Osteoblast (primary cell): ENCODE measurements at places on chromosomes 6 and 20.

- no peak overlapping the region for H3K4me3 ChIP-seq
- no peaks in the 10 kb centered on the region for H3K36me3 ChIP-seq
- DNase-seq, result no peak
- H3K4me1 ChIP-seq, result no peaks in the 10 kb centered on the region
- H3K27ac ChIP-seq, result no peak overlapping the region
- H3K27me3 ChIP-seq, result no peaks in the 10 kb centered on the region
Observed at GRCh38 chr6:38179300-38179699, 359.8 kb downstream of the ZFAND3 start.

DNA sequence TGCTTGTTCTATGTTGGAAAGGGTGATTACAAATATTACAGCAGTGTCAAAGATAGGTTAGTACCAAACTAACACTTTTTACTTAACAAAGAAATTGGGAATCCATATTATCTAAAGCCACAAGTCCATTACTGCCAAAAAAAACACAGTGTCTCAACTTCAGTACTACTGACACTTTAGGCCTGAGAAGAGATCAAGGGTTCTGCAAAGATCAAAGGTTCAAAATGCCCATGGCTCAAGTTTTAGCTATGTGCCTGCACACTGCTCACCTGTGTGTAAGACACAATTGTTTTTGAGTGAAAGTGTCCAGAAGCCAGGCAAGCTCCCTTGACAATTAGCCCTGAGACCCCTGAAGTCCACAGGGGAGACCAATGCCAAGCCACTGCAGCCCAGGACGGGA is 132.6 kb downstream of the ZMYND8 start:
- H3K27ac ChIP-seq, result no peak overlapping the region
- H3K4me1 ChIP-seq, result no peaks in the 10 kb centered on the region
- H3K27me3 ChIP-seq, result no peaks in the 10 kb centered on the region
- peaks cover 60% of the 10 kb centered on the region for H3K36me3 ChIP-seq

- DNase-seq, result no peak
- no peak overlapping the region for H3K4me3 ChIP-seq
- H3K36me3 ChIP-seq, result no peaks in the 10 kb centered on the region
- no peak overlapping the region for H3K27ac ChIP-seq
Observed at GRCh38 chr20:55668631-55669030, 336.7 kb downstream of the CBLN4 start.

DNA sequence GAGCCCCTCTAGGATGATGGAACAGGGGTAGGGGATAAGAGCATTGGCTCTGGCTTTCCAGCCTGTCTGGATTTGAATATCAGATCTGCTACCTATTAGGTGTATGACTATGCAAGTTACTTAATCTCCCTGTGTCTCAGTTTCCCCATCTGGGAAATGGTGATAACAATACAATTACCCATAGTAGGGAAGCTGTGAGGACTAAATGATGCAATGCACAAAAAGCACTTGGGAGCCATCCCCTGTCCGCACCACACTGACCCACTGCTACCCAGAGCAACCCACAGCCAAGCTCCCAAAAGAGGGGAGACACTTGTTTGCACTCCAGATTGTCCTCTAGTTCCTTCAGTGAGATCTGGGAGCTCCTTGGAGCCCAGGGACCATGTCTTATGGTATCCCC is 30.1 kb downstream of the C6orf132 start:
- H3K4me1 ChIP-seq, result peaks cover 8% of the 10 kb centered on the region
- no peak overlapping the region for H3K27ac ChIP-seq
- no peaks in the 10 kb centered on the region for H3K36me3 ChIP-seq
- no peaks in the 10 kb centered on the region for H3K27me3 ChIP-seq

DNA sequence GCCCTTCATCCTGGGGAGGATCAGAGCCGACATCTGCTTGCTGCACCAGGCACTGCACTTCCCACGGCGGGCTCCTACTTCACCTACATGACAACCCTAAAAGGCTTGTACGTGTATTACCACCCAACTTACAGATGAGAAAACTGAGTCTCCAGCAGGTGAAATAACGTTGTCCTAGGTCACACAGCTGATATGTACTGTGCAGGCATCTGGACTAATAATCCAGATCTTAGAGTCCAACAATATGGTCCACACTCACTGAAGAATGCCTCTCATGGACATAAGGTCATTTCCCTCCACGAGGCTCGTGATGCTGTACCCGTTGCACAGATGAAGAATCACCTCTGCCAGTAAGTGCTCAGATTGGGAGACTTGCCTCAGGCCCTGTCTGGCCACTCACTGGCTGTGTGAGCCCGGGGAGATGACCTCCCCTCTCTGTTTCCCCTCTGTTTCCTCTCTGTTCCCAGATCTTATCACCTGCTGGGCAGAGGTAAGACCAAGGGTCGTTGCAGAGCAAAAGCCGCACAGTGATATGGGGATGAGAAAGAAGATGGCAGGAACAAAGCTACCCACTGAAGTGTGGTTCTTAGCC is 32.1 kb downstream of the TGM2 start:
- DNase-seq, result no peak
- peaks cover 34% of the 10 kb centered on the region for H3K4me1 ChIP-seq
- H3K27ac ChIP-seq, result no peak overlapping the region
- peaks cover 98% of the 10 kb centered on the region for H3K36me3 ChIP-seq

DNA sequence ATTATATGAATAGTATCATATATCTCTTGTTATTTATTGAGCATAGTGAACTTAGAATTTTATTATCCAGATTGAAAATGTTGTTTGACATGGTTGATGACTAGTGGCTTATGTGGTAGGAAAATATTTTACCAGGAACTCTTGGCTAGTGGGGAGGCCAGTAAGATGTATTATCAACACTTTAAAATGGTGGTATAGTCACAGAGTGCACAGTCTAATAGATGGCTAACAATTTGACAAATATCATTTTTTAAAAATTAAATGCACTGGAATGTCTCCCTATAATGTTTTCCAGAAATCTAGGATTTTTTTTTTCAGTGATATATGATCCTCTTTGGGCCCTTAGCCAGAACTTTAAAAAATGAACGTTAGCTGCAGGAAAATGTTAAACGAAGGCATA is 26.9 kb upstream of the EYA4 start:
- H3K27ac ChIP-seq, result no peak overlapping the region
- DNase-seq, result no peak
- H3K36me3 ChIP-seq, result no peaks in the 10 kb centered on the region
- H3K4me1 ChIP-seq, result no peaks in the 10 kb centered on the region
- H3K4me3 ChIP-seq, result no peak overlapping the region
- peaks cover 2% of the 10 kb centered on the region for H3K27me3 ChIP-seq

DNA sequence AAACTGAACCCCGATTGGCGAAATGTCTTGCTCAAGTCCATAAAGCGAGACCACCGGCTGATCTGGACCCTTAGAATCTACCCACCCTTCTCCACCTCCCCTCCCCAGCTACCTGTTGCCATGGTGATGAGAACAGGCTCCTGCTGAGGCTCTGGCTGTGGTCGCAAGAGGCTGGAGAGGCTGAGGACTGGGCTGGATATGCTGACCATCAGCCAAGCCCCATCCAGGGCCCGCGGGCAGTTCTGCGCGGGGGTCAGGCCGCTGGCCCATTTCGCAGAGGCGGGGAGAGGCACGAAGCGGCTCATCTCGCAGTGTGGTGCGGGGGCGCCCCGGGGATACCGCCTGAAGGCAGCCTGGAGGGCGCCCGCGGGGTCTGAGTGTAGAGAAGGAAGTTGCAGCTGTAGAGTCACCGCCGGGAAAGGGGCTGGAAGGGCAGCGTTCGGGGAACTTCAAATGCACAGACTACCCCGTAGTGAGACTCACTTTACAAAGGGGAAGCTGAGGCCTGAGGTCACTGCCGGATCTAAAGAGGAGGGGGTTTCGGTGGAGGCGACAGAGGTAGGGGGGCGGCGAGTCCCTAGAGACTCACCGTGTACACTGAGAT is 671 bp downstream of the TAPBP start:
- peak; percentile 89 for DNase-seq
- peak overlapping the region; percentile 95 for H3K27ac ChIP-seq
- peaks cover 24% of the 10 kb centered on the region for H3K4me1 ChIP-seq

DNA sequence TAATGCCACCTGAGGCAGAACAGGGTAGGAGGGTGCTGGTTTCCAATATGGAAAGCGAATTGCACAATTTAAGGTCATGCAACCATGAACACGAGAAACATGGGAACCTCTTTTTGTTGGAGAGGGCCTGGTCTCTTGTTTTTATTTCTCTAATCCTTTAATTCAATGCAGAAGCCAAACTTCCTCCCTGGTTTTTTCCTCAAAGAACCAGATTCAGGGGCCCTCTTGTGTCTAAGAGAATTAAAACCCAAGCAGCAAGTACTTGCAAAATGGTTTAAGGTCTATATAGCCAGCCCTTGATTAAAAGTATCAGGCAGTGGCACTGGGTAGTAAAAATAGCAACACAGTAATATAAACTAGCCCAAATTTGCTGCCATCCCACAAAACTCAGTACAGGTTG is 19.5 kb downstream of the GSTA4 start:
- no peaks in the 10 kb centered on the region for H3K36me3 ChIP-seq
- no peaks in the 10 kb centered on the region for H3K27me3 ChIP-seq
- no peak overlapping the region for H3K27ac ChIP-seq
- H3K4me3 ChIP-seq, result no peak overlapping the region
- DNase-seq, result no peak
- no peaks in the 10 kb centered on the region for H3K4me1 ChIP-seq

- H3K4me3 ChIP-seq, result no peak overlapping the region
- no peaks in the 10 kb centered on the region for H3K4me1 ChIP-seq
- H3K36me3 ChIP-seq, result no peaks in the 10 kb centered on the region
- H3K27me3 ChIP-seq, result no peaks in the 10 kb centered on the region
Observed at GRCh38 chr6:85096976-85097375, 332.6 kb upstream of the TBX18 start.

- no peak overlapping the region for H3K27ac ChIP-seq
- H3K27me3 ChIP-seq, result no peaks in the 10 kb centered on the region
- H3K4me1 ChIP-seq, result peaks cover 10% of the 10 kb centered on the region
Observed at GRCh38 chr6:47733879-47734558, 35.6 kb downstream of the ADGRF4 start.

GRCh38 chr6:1865585-1865984 is 255.9 kb downstream of the FOXC1 start:
- no peak overlapping the region for H3K4me3 ChIP-seq
- peaks cover 6% of the 10 kb centered on the region for H3K4me1 ChIP-seq
- DNase-seq, result no peak
- no peak overlapping the region for H3K27ac ChIP-seq

DNA sequence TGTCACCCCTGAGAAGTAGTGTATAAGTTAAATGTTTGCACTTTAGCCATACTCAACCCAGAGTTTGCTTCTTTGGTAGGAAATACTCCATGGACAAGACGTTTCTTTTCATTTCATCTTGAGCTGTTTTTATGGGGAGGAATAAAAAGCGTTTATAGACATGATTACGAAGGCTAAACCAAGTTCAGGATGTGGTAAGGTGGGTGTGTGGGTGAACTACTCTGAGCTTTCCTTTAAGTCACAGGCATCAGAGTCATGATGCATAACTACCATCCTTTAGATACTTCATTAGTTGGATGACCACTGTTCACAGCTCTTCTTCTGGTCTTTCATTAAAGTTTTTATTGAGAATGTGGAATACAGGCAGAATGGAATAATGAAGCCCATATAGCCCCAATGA is 48.9 kb downstream of the EBF4 start:
- no peaks in the 10 kb centered on the region for H3K4me1 ChIP-seq
- H3K27me3 ChIP-seq, result peaks cover 34% of the 10 kb centered on the region
- no peak overlapping the region for H3K4me3 ChIP-seq
- no peak for DNase-seq
- no peak overlapping the region for H3K27ac ChIP-seq

- H3K27me3 ChIP-seq, result no peaks in the 10 kb centered on the region
- no peaks in the 10 kb centered on the region for H3K36me3 ChIP-seq
- H3K4me1 ChIP-seq, result peaks cover 18% of the 10 kb centered on the region
- DNase-seq, result no peak
- H3K4me3 ChIP-seq, result peak overlapping the region; percentile 87
Observed at GRCh38 chr20:41138475-41139226, 1.3 kb downstream of the PLCG1 start.

- H3K27me3 ChIP-seq, result no peaks in the 10 kb centered on the region
- peaks cover 42% of the 10 kb centered on the region for H3K36me3 ChIP-seq
- no peak overlapping the region for H3K4me3 ChIP-seq
- H3K4me1 ChIP-seq, result peaks cover under 1% of the 10 kb centered on the region
- no peak for DNase-seq
Observed at GRCh38 chr20:47221036-47221625, 135.4 kb downstream of the ZMYND8 start.

DNA sequence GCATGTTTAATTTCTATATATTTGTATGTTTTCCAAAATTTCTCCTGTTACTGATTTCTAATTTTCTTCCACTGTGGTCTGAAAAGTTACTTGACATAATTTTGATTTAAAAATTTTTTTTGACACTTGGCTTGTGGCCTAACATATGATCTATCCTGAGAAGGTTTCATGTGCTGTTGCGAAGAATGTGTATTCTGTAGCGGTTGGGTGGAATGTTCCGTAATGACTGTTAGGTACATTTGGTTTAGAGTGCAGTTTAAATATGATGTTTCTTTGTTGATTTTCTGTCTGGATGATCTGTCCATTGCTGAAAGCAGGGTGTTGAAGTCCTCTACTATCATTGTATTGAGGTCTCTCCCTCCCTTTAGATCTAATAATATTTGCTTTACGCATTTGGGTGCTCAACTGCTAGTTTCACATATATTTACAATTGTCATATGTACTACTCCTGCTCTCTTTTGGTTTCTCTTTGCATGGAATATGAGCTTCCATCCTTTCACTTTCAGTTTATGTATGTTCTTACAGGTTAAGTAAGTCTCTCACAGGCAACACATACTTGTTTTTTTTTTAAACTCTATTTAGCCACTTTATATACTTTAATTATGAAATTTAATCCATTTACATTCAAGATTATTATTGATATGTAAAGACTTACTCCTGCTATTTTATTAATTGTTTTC is 19.5 kb upstream of the EDN1 start:
- peaks cover 13% of the 10 kb centered on the region for H3K4me1 ChIP-seq
- H3K27me3 ChIP-seq, result no peaks in the 10 kb centered on the region
- no peak for DNase-seq
- no peak overlapping the region for H3K27ac ChIP-seq
- H3K36me3 ChIP-seq, result no peaks in the 10 kb centered on the region
- no peak overlapping the region for H3K4me3 ChIP-seq

- no peaks in the 10 kb centered on the region for H3K4me1 ChIP-seq
- H3K36me3 ChIP-seq, result no peaks in the 10 kb centered on the region
- no peaks in the 10 kb centered on the region for H3K27me3 ChIP-seq
- no peak overlapping the region for H3K27ac ChIP-seq
Observed at GRCh38 chr20:24942679-24943078, 6.4 kb upstream of the CST7 start.

- no peak overlapping the region for H3K4me3 ChIP-seq
- H3K27ac ChIP-seq, result peak overlapping the region; percentile 78
- peaks cover 42% of the 10 kb centered on the region for H3K4me1 ChIP-seq
- no peak for DNase-seq
Observed at GRCh38 chr20:49948178-49948577, 12.0 kb downstream of the RNF114 start.

- H3K27me3 ChIP-seq, result no peaks in the 10 kb centered on the region
- DNase-seq, result peak; percentile 76
- no peak overlapping the region for H3K4me3 ChIP-seq
- H3K4me1 ChIP-seq, result peaks cover 15% of the 10 kb centered on the region
- H3K36me3 ChIP-seq, result no peaks in the 10 kb centered on the region
Observed at GRCh38 chr6:163329991-163330390, 84.5 kb upstream of the QKI start.
